ENCODE measurements at places on chromosomes 2 and 18.
A peak's percentile ranks its signal among the peaks of the same experiment; 100 is the strongest.

DNA sequence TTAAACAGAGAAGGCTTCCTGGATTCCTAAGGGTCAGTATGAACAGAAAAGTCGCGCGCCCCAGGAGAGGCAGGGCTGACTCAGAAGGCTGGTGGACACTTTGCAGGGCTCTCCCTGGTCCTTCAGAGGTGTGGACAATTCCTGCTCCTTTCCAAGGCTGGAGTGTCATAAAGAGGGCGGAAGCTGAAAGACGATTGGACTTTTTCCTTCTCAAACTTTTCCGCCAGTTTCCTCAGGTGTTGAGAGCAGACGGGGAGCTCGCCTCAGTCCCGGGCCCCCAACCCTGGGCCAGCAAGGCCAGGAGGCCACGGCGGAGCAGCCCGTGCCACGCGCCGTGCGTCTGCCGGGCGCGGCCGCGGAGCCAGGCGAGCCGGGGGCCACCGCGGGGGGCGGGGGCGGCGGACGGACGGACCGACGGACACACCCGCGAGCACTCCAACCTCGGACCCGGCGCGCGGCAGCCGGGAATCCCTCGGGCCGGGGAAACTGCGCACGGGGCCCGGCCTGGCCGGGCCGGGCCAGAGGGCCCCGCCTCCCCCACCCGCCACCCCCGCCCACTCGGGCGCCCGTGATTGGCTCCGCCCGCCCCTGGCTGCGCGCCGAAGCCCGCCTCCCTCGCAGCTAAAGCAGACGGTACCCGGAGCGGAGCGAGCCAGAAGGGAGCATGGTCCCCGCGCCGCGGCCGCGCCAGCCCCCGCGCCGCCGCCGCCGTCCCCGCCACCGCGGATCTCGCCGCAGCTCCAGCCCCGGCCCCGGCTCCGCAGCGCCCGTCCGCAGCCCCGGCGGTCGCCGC is at the start of gene KLHL29:
KLHL29 (plus strand) TSS at position 629 of the 793 bp plus-strand sequence. CDS start 177,018 bp downstream, outside the sequence.
- peak; percentile 22 for DNase-seq

DNA sequence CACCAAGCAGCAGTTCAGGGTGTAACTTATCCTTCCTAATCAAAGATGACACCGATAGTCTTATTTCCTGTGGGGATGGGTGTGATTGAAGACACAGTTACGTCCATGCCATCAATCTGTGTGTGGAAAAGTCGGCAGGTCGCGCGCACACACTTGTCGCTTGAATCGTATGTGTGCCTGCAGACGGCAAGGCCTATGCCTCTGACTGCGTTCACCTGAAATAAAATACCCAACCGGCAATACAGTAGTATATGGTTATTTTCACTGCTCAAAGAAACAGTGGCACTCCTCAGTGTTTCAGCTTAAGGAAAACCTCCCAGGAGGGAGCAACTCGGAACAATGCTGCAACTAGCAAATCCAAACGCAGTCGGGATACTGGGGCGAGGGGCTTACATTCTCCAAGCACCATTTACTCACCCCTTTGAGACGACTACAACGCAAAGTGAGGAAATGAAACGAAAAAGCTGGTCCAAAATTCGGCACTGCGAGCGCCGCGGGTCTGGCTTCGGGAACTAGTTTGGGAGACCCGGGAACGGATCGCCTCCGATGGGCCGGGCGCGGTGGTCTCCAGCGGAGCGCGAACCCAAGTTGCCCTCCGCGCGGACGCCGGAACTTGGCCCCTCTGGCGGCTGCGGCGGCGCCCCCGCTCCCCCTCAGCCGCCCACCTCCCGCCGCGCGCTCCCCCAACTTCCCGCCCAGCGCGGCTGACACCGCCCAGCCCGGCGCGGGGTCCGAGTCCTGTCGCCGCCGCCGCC is 675 bp downstream of the PRKD3 start:
- DNase-seq = peak; percentile 2

- no peak for DNase-seq
These were observed 338.9 kb upstream of the SETBP1 start for GRCh38 chr18:44341759-44342158.

GRCh38 chr18:54254265-54254758 is 15.0 kb upstream of the POLI start:
- DNase-seq = no peak

- no peak for DNase-seq
These were observed 117.6 kb upstream of the DAPL1 start for GRCh38 chr2:158677542-158677941.

DNA sequence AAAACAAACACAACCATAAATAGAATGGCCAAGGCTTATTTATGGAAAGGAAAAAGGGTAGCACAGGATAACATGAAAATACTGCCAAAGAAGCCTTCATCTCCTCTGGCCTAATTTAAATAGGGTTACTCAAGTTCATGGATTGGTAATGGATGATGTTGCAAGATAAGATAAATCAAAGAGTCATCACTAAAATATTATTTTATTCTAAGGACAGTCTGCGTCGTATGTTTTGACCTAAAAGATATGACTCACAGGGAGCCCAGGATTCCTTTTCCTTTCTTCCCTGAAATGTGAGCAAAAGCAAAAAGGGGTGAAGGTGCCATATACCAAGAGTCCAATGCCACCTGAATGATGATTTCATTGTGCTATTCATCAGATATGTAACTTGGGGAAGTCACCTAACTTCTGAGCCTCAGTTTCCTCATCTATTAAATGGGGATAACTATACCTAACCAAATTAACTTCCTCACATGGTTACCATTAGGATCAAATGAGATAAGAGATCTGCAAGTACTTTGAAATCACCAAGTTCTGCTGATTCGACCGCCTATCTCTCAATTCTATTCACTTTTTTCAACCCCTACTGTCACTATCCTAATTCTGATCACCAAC is 137.7 kb downstream of the THADA start:
- no peak for DNase-seq

All from H4 (cell line).